ENCODE measurements at places on chromosomes 7 and 10.

GRCh38 chr7:159042581-159043101 is 102.0 kb downstream of the VIPR2 start:
- no peak for DNase-seq

DNA sequence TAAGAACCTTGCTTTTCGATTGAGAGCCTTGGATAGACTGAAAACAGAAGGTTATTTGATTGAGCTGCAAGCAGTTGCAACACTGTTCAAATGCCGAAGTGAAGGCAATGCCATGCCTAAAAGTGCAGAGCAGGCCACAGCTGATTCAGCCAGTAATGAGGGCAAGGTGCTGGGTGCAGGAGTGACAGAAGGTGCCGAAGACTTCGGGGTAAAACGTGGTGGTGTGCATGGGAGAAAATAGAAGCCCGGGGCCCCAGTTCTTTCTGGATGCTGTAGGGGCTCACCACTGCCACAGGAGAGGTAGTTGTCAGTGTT is 43.6 kb upstream of the GATAD1 start:
- DNase-seq: no peak

DNA sequence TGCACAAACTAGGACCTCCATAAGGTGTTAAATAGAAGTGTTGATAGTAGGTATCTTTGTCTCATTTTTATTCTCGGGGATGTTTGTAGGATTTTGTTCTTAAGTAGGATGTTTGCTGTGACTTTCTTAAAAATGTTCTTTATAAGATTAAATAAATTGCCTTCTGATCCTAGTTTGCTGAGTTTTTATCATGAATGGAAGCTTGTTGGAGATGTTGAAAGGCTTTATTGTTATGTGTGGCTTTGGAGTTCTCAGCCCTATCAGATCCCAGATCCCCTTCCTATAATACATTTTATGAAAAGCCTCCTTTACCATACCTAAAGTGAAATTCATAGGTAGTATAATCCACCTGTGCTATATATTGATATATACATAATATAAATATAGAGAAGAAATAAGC is 40.1 kb downstream of the NHLRC2 start:
- no peak for DNase-seq

DNA sequence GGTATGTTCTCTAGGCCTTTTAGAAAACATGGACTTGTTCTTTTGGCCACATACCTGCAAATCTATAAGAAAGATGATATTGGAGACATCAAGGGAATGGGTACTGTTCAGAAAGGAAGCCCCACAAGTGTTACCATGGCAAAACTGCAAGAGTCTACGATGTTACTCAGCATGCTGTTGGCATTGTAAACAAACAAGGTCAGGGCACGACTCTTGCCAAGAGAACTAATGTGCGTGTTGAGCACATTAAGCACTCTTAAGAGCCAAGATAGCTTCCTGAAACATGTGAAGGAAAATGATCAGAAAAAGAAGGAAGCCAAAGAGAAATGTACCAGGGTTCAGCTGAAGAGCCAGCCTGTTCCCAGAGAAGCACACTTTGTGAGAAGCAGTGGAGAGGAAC is 37.1 kb downstream of the SDK1 start:
- no peak for DNase-seq

DNA sequence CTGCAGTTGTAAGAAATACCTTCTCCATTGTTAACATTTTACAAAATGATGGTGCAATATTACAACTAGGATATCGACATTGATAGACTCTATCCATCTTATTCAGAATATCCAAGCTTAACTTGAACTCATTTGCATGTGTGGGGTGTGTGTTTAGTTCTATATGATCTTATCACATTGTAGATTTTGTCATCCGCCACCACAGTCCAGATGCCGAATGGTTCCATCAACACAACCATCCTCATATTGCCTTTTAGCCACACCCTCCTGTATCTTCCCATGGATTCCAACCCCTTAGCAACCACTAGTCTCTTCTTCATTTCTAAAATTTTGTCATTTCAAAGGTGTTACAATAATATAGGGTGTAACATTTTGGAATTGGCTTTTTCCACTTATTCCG is 452.9 kb upstream of the AKR1E2 start:
- DNase-seq: no peak

- no peak for DNase-seq
Observed at GRCh38 chr10:22243321-22243720, 25.5 kb upstream of the EBLN1 start.
